SK-N-DZ (cell line): ENCODE measurements at places on chromosomes 6 and 20.

GRCh38 chr6:32862725-32863124, 8.7 kb downstream of the PSMB9 start:
- no peak for DNase-seq

- DNase-seq, result no peak
Observed at GRCh38 chr6:116018976-116019375, 41.7 kb downstream of the FRK start.

GRCh38 chr6:47096211-47096895, 54.2 kb upstream of the ADGRF1 start:
- no peak for DNase-seq

DNA sequence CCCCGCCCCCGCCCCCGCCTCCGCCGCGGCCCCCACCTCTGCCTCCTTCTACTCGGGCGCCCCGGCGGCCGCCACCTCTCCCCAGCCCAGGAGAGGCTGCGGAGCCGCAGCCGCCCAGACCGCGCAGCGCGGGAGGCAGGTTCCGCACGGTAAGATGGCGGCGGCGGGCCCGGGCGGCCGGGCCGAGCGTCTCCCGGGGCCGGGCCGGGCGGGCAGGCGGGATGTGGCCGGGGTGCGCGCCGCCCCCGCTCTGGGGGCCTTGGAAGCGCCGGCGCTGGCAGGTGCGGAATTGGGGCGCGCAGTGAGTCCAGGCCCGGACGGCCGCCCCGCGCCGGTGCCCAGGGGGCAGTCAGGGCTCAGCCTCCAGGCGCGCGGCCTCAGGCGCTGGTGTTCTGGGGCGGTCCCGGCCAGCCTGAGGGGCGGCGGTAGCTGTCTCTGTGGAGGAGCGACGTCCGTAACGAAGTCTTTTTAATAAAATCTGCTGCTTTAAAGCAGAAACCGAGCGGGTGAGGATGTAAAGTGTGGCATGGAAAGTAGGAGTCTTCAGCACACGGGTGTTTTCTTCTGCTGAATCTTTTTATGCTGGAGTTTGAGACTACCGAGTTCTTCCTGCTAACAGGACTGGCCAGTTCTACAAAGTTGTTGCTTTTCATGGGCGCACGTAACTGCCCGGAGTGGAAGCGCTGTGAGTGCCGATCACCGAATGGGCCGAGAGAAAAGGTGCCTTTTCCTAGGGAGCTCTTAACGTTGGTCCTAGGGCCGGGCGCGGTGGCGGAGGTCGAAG, at the start of gene GID8:
TSS of gene GID8 (plus strand) at position 43 of the 784 bp plus-strand sequence. CDS start 3,356 bp downstream, outside the sequence.
- DNase-seq, result peak; percentile 37

DNA sequence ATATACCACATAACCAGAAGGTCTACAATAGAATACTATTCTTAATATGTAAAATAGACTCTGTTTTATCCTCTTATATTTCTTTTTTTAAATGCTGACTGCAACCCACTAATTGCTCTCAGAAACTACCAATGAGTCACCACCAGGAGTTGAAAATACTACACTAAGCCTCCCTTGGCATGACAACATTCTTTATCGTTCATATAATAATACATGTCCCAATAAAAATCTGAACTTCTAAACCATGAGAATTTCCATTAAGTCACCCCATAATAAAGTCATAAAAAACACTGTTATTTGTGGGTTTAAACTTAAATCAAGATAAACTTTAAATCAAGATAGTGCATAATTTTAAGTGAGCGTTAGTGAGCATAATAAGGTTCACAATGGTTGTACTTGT, 4.2 kb downstream of the HACE1 start:
- no peak for DNase-seq

DNA sequence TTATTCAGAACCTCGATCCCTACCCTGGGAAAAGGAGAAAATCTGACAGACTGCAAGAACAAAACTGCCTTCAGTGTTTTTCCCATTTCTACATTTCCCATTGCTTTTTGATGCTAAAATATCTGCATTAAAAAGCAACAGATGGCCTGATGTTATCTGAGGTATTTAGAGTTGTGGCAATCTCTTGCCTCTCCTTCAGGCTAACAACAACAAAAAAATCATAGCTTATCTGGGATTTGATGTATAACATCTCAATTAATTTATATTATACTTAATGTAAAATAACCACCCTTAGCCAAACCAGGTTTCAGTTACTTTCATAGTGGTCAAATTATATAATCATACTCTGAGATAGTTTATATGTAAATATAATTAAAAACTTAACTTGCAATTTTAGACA, 15.8 kb upstream of the GABRR2 start:
- DNase-seq, result no peak

DNA sequence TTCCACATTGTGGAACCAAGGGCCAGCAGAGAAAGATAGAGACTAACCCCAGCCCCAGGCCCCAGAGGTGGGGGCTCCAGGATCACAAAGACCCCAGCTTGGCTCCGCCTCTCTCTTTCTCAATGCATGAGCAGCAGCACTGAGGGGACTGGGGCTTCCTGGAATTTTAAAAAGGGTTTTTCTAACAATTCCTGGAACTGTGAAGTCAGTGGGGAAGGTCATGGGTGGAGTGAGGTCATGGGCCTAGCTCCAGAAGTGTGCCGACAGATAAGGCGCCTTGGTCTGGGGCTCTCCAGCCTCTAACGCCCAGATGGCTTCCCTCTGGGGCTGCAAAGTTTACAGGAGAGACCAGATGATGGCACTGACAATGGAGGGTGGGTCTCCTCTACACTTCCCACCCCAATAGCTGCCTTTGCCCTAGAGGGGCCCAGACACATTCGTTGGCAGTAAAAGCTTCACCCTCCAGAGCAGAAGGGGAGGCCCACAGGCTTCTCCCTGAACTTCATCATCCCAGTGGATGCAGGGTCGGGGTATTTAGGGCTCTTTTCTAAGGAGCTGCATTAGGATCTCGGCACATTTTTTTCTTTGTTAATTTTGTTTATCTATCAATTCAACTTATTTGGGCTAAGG, 46.9 kb upstream of the CD93 start:
- DNase-seq, result no peak

DNA sequence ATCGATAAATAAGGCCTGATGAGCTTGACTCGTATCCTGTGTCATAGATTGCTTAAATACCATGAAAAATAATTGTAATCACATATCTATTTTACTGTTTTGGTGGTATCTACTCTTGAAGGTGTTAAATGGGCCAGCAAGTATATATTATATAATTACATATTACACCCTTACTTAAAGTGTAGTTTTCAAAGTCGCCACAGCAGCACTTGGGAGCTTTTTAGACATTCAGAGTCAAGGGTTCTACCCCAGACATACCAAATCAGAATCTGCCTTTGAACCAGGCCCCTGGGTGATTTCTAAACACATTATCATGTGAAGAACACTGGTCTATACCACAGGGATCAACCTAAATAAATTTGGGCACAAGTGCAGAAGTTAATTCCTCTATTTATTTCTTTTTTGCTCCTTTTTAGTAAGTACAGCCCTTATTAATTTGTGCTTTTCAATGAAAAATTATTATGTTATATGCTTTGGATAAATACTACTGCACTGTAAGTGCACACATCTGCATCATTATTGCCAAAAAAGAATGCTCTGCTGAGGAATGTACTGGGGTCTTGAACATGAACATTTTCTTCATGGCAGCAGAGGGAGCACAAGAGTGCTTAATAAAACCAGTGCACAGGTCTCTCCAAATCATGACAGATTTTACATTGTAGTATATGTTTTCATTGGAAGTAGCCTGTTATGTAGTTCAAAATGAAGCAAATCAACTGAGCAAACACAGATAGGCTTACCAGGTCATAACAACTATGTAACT, 3.1 kb upstream of the ATXN1 start:
- peak; percentile 43 for DNase-seq

GRCh38 chr6:100105919-100106529, 112.0 kb upstream of the MCHR2 start:
- no peak for DNase-seq

DNA sequence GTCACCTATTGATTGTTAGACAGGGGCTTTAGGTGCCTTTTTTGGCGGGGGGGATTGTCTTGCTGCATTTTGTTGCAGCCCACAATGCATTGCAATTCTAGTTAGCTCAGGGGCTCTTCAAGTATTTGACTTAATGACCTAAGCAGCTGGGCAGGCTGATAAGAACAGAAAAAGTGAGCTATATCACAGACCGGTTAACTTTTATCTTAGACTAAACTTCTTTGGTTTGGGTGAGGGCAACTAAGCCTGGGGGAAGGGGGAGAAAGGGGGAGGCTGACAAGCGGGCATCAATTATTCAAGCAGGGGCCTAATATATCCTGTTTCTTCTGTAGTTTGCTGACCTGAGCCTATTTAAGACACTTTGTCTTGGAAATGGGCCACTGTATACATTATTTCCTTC, 66.0 kb upstream of the GPR6 start:
- no peak for DNase-seq

- no peak for DNase-seq
Observed at GRCh38 chr6:48109944-48110343, 1.1 kb downstream of the PTCHD4 start.

DNA sequence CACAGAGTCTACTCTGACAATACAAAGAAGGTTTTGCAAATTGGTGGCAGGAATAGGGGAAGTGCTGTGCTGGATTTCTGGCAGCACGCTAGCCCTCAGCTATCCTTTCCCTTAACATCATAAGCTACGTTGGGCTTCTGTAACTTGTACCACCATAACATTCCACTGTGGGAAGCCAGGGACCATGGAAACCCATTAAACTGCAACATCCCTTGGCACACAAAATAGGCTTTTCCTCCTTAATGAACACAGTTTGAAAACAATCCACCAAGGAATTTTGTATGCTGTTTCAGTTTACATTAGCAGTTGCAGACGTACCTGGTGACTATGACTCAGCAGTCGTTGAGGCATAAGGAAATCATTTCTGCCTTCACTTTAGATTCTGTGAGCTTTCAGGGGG, 203.9 kb upstream of the RAB32 start:
- DNase-seq, result no peak

GRCh38 chr6:36028877-36029324, 1.3 kb downstream of the MAPK14 start:
- DNase-seq, result peak; percentile 50

- no peak for DNase-seq
Observed at GRCh38 chr6:123802351-123802696, 1.3 kb upstream of the NKAIN2 start.

DNA sequence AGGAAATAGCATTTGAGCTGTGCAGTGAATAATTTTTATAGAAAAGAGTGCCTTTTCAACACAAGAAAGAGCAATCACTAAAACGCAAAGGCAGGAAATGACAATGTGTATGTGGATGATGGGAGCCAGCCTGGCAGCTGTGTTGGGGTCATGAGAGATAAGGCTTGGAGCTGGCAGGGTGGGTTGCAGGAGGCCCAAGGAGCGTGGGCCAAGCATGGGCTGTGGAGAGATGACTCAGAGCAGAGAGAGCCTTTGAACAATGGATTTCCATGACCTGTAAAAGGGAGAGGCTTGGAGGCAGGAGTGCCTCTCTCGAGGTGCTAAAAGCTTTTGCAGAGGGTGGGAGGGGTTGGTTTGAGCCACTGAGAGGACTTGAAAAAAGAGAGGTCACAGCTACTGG, 6.6 kb upstream of the TBC1D7 start:
- DNase-seq, result no peak

DNA sequence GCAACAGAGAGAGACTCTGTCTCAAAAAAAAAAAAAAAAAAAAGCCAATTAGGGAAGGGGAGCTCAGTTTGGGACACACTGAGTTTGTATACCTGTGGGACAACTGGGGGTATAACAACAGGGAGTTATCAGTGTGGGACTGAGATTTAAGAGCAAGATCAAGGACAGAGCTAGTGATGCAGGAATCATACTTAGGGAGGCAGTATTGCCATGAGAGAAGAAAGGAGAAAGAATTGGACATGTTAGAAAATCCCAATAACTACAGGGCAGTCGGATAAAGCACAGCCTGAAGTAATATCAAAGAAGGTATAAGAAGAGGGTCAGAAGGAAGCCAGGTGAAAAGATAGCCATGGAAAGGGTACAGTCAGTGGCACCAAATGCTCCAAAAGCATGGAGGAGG, 121.2 kb downstream of the PTPRT start:
- no peak for DNase-seq

DNA sequence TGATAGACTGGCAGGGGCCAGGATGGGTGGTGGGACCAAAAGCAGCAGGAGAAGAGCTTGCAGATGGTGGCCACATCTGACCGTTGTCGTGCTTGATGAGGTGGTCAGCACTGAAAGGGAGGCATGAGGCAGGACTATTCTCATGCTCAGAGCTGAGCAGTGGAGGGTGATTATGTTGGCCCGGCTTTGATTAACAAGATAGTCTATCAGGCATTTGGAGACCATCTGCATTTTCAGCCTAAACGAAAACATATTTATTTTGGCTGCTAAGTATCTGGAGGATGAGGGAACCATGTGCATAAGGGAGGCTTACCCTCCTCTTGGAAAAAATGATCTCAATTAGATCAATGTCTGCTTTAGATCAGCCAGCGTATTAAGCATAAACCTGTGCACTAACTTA, 141.6 kb upstream of the KCNK16 start:
- no peak for DNase-seq
